ENCODE measurements at places on chromosomes 6 and 20.

DNA sequence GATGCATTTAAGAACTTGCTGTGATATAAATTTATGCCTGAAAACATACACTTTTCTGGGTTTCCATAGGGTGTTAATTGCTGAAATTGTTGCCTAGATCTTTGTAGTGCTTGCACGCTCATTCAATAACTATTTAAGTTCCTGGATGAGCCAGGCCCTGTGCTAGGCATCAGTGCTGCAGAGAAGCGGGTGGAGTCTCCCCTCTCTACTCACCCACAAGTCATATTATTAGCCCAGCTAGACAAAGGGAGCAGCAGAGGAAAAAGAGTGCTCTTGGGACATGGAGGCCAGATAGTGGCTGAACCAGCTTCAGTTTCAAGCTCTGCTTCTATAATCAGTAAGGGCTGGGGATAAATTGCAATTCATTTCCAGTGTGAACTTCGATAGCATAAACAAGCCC lies 329.1 kb downstream of the TFAP2B start:
- no peak for DNase-seq

- peak; percentile 47 for DNase-seq
These were observed 102.2 kb downstream of the PREX1 start for GRCh38 chr20:48725555-48725991.

- DNase-seq: no peak
These were observed 166.8 kb downstream of the SAMD5 start for GRCh38 chr6:147675281-147675680.

DNA sequence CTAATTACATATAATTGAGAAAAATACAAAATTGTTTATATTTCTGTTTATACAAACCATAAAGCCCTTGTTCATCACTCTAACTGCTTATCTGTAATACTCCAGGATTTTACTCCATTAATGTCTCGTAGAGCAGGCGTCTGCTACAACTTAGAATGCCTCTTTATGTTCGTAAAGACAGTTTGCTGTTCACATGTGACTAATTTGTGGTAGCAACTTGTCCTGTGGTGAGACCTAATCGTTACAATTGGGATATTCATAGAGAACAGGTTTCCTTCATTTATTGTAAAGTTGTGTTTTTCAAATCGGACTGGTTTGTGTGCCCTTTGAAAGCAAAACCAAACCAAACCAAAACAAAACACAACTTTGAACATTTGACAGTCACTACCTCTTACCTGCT lies 149.7 kb downstream of the ASCC3 start:
- no peak for DNase-seq

DNA sequence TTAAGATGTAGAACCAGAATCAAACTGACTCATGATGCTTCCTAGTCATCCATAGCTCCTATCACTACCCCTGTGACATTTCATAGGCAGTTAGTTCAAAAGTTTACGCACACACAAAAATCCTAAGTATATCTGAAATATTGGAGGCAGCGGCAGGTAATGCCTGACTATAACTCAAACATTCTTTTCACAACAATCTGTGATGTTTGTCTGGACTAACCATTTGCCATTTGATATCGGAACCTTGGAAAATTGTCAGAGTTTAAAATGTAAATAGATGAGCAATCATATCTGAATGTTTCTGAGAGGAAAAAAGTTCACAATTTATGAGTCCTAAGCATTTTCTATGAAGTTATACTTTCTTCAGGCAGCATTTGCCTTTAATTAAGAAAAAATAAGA lies 1078.2 kb downstream of the EPHA7 start:
- DNase-seq: no peak

DNA sequence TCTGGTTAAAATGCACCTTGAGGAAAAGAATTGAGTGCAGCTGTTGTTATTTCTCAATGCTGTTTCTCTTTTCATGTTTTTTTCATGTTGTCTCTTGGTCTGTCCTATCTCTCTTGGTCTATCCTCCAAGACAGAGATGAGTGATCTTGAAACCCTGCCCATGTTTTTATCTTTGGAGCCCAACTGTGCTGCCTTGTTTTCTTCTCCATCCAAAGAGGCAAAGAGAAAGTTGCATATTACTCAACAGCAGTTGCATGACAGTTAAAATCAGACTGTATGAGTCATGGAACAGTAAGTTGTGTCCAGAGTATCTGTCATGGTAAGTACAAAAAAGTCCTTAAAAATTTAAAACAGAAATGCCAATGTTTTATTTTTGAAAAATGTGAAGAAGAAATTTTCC lies 26.2 kb downstream of the BCAS1 start:
- peak; percentile 62 for DNase-seq

DNA sequence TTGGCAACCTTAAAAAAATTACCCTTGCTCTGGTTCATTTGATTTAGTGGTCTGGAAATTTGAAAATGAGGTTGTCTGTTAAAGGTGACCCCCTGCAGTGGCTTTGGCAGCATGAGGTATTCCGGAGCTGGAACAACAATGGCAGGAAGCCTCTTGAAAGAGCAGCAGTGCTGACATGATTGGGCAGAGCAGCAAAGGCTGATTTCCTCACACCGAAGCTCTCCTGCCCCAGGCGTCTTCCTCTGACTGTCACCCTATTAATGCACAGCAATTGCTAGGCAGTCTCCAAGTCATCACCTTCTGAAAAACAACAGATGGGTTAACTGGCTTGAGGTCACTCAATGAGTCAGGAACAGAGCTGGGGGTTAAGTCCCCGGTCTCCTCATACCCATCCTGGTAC lies 241.8 kb upstream of the MMS22L start:
- no peak for DNase-seq

DNA sequence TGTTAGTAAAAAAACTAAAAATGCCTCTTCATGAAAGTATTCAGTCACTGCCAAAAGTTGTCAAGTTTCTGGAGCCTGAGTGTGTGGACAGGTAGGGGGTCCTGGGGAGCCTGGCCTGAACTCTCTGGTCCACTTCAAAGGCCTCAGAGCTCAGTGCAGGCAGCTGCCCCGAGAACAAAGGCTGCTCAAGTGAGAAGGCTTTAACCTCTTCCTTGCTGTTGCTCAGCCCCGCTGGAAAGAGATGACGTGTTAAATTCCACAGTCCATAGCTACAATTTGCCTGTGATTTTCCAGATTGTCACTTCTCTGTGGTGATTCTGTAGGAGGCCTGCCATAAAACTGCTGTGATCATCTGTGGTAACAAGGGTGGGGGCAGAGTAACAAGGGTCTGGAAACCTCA lies 96.9 kb downstream of the FAM120B start:
- DNase-seq: no peak

DNA sequence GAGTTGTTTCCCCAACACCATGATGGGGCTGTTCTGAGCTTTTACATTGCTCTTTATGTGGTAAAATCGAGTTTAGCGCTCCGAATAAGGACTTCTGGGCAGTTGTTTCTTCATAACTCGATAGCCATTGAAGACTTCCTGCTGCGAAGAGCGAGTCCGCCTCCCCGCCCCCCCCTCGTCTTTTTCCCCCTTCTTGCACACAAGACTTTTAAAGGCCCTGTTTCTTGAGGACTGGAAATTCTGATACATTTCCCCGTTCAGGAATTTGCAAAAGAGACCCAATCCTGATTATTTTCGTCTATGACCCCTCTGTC lies 1.5 kb upstream of the CITED2 start:
- peak; percentile 43 for DNase-seq

DNA sequence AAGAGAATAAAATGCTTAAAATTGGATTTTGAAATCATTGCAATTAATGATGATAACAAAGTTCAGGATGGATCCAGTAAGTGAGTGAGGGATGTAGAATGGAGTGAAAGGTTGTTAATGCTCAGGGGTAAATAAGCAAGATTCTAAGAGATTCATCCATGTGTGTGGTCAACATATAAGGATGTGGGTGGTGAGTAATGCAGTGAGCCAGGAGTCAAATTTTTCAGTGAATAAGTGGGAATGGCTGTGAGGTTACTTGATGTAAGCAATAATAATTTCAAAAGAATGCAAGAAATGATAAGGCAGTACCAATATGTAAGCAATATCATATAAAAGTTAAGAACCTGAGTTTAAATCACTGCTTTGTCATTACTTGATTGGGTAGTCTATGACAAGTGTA lies 207.5 kb upstream of the ADGRB3 start:
- no peak for DNase-seq

- no peak for DNase-seq
These were observed 588.4 kb upstream of the CITED2 start for GRCh38 chr6:139962654-139963347.

DNA sequence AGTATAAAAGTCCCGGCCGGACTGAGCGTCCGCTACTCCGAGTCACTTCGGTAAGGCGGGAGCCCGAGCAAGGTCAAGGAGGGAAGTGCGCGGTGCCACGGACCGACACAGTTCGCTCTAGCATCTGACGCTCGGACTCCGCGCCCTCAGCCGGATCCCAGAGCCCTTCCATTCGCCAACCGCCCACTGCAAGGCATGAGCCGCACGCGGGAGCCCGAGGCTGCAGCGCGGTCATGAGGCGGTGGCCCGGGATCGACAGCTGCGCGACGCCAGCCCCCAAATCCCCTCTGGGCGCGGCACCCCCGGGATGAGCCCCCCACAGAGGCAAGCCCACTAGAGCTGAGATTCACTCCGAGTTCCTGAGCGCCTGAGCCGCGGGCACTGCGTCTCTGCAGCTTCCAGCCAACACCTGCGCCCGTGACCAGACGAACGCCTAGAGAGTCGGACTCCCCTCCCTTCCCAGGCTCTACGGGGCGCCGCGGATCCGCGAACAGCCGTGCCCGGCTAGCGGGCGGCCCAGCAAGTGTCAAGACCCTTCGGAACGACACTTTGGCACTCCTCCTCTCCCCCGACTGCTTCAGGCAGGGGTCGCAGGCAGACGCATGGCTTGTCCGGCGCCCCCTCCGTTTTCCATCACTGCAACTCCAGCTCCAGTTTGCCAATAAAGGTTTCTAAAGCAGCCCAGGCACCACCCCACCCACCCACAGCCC lies 725 bp upstream of the ISM1 start:
- DNase-seq: peak; percentile 46

- no peak for DNase-seq
These were observed 52.0 kb upstream of the FANCE start for GRCh38 chr6:35400111-35400510.

GRCh38 chr20:63595416-63596127 lies 21.5 kb upstream of the HELZ2 start:
- DNase-seq: no peak

DNA sequence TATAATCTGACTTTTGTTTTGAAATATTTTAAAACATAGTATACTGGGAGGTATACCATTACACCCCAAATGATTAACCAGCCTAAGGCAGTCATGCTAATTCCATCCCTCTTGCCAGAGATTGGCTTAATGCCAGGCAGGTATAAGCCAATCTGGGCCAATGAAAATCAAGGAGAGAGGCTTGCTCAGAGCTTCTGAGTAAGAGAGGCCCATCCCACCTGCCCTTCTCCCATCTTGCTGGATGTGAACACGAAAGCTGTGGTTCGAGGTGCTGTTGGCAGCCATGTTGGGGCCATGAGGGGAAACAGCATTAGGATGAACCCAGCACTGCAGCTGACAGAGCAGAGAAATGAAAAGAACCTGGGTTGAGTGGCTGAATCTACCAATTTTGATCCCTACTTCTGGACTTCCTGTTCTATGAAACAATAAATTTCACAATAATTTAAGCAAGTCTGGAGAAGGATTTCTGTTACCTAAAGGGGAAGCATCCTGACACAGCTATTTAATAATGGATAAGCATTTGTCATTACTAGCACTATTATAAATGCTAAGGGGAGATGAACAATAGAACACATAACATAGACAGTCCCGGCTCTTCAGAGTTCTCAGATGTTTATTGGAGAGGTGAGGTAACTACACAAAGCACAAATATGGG lies 152.3 kb downstream of the CDC5L start:
- DNase-seq: peak; percentile 22

- peak; percentile 21 for DNase-seq
These were observed 90.7 kb upstream of the BEND6 start for GRCh38 chr6:56864171-56864616.

DNA sequence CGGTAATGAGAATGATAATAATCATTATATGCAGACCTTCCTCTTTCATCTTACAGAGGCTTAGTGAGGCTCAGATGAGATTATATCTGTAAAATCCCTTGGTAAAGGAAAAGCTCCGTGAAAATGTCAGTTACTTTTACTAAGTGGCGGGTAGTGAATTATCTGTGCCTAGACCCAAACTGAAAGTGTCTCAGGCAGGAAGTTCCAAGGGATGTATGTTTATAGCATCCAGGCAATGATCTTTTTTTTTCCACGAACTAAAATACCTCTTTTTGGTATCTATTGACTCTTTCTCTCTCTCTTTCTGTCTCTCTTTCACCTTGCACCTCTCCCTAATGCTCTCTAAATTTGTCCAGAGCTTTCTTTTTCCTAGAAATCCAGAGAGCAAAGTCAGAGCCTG lies 5.0 kb downstream of the TCF21 start:
- no peak for DNase-seq

DNA sequence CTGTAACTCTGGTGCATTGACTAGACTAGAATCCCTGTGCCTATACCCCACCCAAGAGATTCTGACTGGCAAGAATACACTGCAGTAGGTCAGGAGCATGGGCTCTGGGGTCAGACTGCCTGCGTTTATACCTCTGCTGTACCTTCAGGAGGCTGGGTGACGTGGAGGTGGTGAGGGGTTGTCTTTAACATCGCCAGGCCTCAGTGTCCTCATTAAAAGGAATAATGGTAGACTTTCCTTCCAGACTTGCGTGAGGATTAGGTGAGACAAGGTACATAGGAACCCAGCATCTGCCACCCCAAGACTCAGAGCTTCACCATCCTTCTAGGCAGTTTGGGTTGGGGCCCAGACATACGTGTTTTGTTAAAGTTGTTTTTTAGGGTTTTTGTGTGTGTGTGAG lies 44.3 kb downstream of the TM9SF4 start:
- DNase-seq: no peak

GRCh38 chr6:91029211-91029610 lies 442.3 kb upstream of the MAP3K7 start:
- no peak for DNase-seq

- DNase-seq: peak; percentile 82
These were observed 11.9 kb upstream of the ME1 start for GRCh38 chr6:83442752-83443151.

GRCh38 chr6:42007286-42008137 lies 42.8 kb upstream of the TAF8 start:
- DNase-seq: no peak

GRCh38 chr6:13908955-13909381 lies 15.8 kb upstream of the RNF182 start:
- DNase-seq: peak; percentile 77

- DNase-seq: peak; percentile 79
These were observed 32.8 kb upstream of the ZNFX1 start for GRCh38 chr20:49310705-49311104.

DNA sequence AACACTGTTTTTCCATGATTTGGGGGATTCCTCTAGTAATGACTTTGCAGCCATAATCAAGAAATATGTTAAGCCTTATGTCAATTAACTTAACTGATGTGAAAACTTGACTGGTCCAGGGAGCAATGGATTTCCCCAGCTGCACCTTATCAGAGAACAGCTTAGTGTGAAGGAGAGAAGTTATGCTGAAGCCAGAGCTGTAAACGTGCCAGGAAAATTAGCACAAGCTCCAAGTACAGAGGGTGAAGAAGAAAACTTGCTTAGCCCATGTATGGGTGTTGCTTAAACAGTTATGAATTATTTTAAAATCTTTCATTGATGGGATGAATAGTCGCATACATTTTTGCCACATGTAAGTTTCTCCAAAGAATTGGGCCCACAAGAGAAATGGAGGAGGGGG lies 214.9 kb upstream of the RNF217 start:
- DNase-seq: no peak

- DNase-seq: no peak
These were observed 481.6 kb downstream of the PRKN start for GRCh38 chr6:162245830-162246420.

- peak; percentile 63 for DNase-seq
These were observed 2.4 kb upstream of the ZMYND8 start for GRCh38 chr20:47358672-47359529.

GRCh38 chr6:16544006-16544405 lies 217.3 kb downstream of the ATXN1 start:
- no peak for DNase-seq

Data from suppressor macrophage treated with lipopolysaccharide for 1 hour (primary cell).